Urothelium cell line (cell line): ENCODE measurements at places on chromosomes 11 and 22.

- DNase-seq = peak; percentile 62
Measured at GRCh38 chr11:119337581-119338317, 2.9 kb downstream of the C1QTNF5 start.

- DNase-seq = no peak
Measured at GRCh38 chr22:22571862-22572261, 12.8 kb upstream of the PRAME start.

DNA sequence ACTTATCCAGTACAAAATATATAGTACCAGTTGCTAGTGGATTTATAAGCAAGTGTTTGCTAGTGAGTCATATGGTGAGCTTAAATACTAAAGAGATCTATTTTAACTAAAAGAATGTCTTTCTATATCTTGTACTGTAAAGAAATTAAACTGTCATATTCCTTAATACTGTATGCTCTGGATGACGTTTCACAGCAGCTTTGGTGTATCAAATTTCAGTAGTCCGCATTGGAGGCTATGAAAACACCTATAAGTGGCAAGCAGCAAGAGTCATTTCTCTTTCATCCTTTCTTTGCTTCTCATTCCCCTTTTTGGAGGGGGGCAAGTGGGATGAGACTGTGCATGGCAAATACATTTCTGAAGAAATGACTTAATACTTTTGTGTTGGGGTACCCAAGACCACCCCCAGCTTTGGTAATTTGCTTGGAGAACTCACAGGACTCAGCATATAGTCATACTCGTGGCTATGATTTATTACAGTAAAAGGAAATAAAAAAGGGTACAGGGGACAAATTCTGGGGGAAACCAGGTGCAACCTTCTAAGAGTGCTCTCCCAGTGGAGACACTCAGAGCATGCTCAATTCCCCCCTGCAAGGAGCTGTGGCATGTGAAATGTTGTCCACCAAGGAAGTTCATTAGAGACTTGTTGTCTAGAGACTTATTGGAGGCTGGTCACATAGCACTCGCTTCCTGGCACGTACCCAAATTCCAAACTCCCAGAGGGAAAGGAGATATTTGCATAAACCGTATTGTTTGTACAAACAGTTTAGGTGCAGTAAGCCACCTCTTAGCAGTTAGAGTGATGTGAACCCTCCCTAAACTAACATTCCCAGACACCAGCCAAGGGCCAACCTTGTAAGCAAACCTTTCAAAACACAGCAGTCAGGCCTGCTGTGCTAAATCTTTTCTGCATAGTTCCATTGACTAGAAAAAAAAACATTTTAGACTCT lies 210.8 kb downstream of the PGR start:
- DNase-seq = peak; percentile 8

DNA sequence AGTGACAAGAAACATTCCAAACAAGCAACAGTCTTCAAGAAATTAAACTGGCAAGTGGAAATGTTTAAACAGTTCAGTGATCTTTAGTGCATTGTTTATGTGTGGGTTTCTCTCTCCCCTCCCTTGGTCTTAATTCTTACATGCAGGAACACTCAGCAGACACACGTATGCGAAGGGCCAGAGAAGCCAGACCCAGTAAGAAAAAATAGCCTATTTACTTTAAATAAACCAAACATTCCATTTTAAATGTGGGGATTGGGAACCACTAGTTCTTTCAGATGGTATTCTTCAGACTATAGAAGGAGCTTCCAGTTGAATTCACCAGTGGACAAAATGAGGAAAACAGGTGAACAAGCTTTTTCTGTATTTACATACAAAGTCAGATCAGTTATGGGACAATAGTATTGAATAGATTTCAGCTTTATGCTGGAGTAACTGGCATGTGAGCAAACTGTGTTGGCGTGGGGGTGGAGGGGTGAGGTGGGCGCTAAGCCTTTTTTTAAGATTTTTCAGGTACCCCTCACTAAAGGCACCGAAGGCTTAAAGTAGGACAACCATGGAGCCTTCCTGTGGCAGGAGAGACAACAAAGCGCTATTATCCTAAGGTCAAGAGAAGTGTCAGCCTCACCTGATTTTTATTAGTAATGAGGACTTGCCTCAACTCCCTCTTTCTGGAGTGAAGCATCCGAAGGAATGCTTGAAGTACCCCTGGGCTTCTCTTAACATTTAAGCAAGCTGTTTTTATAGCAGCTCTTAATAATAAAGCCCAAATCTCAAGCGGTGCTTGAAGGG lies 6.0 kb downstream of the MALAT1 start:
- no peak for DNase-seq

- no peak for DNase-seq
Measured at GRCh38 chr11:26994631-26995095, 751 bp downstream of the FIBIN start.

- peak; percentile 48 for DNase-seq
Measured at GRCh38 chr11:66857234-66857926, 516 bp downstream of the LRFN4 start.

DNA sequence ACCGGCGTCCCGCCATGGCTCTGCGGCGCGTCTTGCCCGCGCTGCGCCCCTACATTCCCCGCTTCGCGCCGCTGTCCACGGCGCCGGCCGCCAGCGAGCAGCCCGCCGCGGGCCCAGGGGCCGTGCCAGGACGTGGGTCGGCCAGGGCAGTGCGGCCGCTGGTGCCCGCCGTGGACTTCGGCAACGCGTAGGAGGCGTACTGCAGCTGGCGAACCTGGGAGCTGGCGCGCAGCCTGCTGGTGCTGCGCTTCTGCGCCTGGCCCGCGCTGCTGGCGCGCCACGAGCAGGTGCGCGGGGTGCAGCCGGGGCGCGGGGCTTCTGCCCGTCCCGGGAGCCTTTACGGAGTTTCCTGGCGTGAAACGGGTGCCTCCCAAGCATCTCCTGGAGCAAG lies 20.1 kb downstream of the DGCR6L start:
- no peak for DNase-seq

- DNase-seq = no peak
Measured at GRCh38 chr22:40844951-40845350, 11.5 kb downstream of the ST13 start.

- DNase-seq = no peak
Measured at GRCh38 chr11:68160100-68160695, 39.0 kb upstream of the CHKA start.

DNA sequence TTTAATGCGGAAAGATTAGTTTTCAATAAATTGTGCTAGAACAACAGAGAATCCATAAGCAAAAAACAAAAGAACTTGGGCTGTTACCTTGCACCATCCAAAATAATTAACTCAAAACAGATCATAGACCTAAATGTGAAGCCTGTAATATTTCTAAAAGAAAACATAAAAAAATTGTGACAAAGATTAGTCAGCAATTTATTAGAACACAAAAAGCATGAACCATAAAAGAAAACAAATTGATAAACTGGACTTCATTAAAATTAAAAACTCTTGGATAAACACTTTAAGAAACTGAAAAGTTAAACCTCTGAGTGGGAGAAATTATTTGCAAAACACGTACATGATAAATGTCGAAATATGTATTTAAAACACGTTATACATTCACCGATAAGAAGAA lies 21.5 kb downstream of the DDI1 start:
- DNase-seq = no peak

- peak; percentile 64 for DNase-seq
Measured at GRCh38 chr22:31944700-31945442, 536 bp downstream of the YWHAH start.

- DNase-seq = peak; percentile 74
Measured at GRCh38 chr11:86608251-86608799, 64.1 kb downstream of the ME3 start.

- DNase-seq = no peak
Measured at GRCh38 chr11:110977661-110978060, 265.4 kb upstream of the ARHGAP20 start.

- no peak for DNase-seq
Measured at GRCh38 chr11:28887681-28888080, 779.5 kb downstream of the METTL15 start.
